ENCODE measurements at places on chromosomes 2 and 18.

- no peak for DNase-seq
Observed at GRCh38 chr2:236916651-236917050, 169.0 kb upstream of the COPS8 start.

GRCh38 chr2:144366825-144367429, 153.0 kb downstream of the ZEB2 start:
- DNase-seq = no peak

GRCh38 chr2:120993661-120994060, 258.0 kb downstream of the GLI2 start:
- no peak for DNase-seq

- DNase-seq = no peak
Observed at GRCh38 chr18:23967321-23968089, 47.0 kb upstream of the TTC39C start.

GRCh38 chr2:128464456-128464855, 145.8 kb upstream of the HS6ST1 start:
- DNase-seq = no peak

DNA sequence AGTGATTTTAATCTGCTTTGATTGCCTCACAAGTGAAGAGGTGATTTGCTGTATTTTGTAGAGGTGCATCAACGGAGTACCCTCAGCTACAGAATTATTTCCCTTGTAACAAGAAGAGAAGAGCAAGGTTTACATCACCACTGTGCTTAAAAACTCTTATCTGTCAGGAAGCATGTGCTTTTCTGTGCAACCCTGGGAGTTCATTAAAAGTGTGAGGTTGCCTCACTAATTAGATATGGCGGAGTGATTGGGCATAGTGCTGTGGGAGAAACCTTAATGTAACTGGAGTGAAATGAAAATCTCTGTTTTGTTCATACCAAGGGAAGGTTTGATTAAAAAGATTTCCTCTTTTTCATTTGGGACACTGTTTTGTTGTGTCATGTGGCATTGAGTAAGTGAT, 544.7 kb downstream of the PARD3B start:
- no peak for DNase-seq

DNA sequence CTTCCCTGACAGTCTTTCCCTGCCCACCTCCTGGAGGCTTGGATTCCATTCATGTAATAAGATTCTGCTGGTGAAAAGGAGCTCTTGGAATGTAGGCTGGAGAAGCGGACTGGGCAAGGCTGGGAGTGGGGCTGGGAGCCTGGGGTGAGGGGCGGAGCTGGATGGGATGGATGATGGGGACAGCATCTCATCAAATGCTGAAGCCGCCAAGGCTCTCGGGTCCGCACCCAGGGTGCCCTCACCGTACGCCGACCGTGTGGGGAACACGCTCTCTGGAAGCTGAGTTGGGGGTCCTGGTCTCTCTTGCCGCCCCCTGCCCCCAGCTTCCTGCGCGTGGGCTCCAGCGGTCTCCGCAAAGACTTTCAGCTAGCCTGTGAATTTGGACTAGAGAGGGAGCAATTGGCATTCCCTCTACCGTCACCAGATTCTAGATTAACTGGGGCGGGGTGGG, 9.1 kb downstream of the RAX start:
- no peak for DNase-seq

GRCh38 chr2:6053743-6054142, 361.6 kb downstream of the SOX11 start:
- DNase-seq = no peak

DNA sequence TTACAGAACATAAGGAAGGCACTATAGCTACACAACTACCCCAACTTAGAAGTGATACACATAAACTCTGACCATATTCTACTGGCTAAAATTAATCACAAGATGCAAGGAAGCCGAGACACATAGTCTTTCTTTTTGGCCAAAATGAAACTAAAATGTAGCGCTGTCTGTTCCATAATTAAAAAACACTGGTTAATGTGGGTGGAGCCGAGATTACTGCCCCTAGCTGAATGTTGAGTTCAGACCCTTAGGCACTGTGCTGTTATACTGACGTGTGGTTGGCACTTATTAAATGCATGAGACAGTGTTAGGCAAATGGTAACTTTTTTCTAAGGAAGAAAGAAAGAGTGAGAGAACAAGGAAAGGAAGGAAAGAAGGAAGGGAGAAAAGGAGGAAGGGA, 254.6 kb upstream of the RND3 start:
- no peak for DNase-seq

DNA sequence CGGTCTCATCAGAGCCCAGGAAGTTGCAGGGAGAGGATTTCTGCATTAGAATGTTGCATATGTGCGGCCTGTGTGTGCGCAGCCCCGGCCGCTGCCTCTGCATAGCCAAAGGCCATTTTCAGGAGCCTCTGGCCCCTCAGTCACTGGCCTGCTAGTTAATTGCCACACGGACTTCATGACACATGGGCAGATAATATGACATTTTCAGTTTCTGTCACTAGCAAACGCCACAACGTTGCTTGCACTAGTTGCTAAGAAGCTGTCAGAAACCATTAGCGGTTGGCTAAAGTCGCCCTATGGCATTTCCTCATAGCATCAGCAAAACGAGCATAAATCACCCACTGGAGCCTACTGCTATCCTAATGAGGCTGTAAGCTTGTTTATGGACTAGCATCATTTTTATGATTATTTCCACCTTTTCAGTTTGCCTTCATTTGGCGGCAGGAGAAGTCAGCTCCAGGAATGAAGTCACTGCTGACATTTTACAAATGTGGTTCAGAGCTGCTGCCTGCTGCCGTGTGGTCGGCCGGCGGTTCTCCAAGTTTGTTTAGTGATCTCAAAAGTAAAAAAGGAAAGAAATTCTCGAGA, 73.7 kb downstream of the MEIS1 start:
- DNase-seq = no peak

GRCh38 chr18:79563949-79564348, 115.7 kb upstream of the CTDP1 start:
- DNase-seq = no peak

GRCh38 chr2:160061944-160062291, 497 bp downstream of the PLA2R1 start:
- DNase-seq = no peak

DNA sequence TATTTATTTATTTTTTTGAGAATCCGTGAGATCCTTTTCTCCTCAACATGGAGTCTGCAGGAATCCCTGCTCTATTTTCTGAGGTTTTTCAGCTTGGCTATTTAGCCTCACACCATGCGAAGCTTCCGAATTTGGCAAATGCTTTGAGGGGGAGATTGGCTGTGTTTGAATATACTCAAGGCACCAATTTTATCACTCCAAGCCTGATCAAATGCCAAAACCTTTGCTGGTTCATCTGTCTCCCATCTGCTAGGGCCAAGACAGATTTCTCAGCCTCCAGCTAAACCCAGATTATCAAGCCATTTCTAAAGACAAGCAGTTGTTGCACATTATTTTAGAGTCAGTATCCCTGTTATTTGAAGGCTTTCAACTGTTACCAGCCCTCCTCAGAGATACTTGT, 295.7 kb downstream of the XIRP2 start:
- DNase-seq = no peak

GRCh38 chr2:169229590-169229989, 132.7 kb downstream of the LRP2 start:
- no peak for DNase-seq

DNA sequence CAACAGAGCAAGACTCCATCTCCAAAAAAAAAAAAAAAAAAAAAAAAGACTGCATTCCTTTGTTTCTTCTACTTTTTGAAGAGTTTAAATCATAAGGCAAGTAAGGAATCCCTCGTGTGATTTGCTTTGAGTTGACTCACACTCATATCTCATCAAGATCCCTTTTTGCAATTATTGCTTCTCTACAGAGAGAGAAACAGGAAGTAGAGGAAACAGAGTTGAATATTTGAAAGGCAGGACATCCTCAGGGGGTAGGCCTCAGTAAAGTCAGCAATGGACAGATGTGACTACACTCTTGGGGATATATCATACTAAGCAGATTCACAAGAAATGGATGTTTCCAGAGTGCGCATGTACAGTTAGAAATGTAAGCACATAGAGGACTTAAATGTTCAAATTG, 11.2 kb upstream of the EFR3B start:
- DNase-seq = no peak

GRCh38 chr2:64626963-64627760, 26.6 kb downstream of the SERTAD2 start:
- DNase-seq = peak; percentile 57

GRCh38 chr2:144446136-144446535, 73.8 kb downstream of the ZEB2 start:
- DNase-seq = no peak

DNA sequence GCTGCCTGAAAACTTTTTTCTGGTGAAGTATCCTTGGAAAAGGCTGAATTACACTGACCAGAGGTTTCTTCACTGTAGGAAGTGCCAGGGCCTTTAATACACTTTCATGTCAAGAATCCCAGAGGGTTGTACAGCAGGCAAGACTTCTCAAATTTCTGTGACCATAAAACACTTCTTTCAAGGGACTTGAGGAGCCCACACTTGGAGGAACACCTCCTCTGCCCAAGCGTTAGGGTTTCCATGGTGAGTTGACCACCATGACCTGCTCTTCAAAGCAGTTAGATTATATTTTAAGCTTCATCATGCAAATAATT, 12.9 kb upstream of the SALL3 start:
- no peak for DNase-seq

GRCh38 chr2:20444993-20445910, 1.6 kb upstream of the RHOB start:
- no peak for DNase-seq

- no peak for DNase-seq
Observed at GRCh38 chr2:126824663-126825062, 74.0 kb upstream of the TEX51 start.

DNA sequence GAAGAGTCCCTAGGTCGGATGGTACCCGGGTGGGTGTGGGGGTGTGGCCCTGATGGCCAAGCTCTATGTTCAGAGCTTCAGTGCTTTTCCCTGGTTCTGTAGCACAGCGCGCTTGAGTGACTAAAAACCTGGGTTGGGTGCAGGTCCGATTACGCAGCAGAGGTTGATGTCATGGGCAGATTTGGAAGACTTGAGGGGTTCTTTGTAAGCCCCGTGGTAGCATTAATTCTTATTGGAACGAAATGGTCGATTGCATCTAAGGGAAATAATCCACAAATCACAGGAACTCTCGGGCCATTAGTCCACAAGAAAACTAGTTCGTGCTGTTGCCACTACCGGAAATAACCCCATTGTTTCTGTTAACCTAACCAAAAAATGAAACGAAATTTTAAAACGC, 9.0 kb downstream of the HOXD8 start:
- no peak for DNase-seq

DNA sequence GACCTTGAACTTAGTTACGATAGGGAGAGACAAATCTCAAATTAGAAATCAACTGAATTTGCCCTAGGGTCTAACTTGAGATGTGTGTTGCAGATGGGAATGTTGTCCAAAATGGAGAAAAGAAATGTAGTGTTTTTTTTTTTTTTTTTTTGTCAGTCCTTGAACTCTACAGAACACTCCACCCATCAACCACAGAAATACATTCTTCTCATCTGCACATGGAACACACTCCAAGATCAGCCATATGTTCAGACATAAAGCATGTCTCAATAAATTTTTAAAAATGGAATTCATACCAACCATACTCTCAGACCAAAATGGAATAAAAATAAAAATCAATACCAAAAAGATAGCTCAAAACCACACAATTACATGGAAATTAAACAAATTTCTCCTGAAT, 526.5 kb downstream of the FBXO15 start:
- no peak for DNase-seq

DNA sequence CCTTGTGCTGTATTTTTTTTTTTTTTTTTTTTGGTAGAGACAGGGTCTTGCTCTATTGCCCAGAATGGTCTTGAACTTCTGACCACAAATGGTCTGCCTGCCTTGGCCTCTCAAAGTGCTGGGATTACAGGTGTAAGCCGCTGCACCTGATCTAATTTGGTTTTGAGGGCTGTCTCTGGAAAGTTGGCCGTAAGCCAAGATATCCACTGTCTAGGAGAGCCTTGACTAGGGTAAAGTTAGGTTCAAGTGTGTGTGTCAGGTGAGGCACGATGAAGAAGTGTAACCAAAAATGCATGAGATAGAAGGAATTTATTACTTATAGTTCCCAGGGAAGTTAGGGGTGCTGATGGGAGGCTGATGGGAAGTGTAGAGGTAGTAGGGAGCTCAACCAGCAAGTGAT, 46.7 kb downstream of the INO80C start:
- DNase-seq = no peak

GRCh38 chr2:204468746-204469429, 76.4 kb upstream of the PARD3B start:
- DNase-seq = no peak

GRCh38 chr2:73698101-73698500, 39.0 kb downstream of the TPRKB start:
- no peak for DNase-seq

DNA sequence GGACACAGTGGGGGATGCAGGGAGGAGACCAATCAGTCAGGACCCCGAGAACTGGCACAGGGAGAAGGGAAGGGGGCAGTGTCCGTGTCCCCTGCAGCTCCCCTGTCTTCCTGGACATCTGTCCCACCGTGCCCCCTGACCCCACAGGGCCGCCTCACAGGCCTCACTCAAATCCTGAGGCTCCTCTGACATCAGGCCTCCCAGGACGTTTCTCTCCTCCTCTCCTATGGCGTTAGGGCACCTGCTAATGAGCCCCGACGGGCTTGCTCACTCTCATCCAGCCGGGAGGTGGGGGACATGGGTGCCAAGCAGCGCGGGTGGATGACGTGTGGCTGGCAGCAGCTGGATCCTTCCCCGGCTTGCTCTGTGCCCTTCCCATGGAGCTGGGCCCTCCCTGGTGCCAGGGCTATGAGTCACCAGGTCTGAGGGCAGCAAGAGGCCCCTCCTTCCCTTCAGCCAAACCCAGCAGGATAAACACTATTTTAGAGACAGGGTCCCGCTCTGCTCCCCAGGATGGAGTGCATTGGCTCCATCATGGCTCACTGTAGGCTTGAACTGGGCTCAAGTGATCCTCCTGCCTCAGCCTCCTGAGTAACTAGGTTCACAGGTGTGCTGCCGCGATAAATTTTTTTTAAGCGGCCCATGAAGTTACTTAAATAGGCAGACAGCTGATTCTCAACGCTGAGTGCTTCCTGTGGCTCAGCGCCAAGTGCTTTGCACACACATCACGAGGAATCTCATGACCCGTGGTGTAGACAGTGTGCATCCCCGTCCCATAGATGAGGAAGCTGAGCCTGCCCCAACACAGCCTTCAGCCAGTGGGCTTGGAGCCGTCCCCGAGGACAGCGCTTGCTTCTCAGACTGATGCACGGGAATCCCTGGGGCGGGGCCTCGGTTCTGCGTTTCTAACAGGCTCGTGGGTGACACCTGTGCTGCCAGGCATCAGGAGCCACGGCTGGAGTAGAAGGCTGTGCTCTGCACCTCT, 64.5 kb upstream of the HDAC4 start:
- no peak for DNase-seq

- no peak for DNase-seq
Observed at GRCh38 chr2:191303140-191304005, 58.2 kb downstream of the MYO1B start.

All from NCI-H1092 (cell line).